ENCODE measurements at places on chromosomes 7 and 10.

GRCh38 chr10:47423476-47423875 is 39.4 kb upstream of the ZNF488 start:
- DNase-seq = no peak

- DNase-seq = no peak
Measured at GRCh38 chr7:27262121-27262520, 19.5 kb downstream of the EVX1 start.

GRCh38 chr10:34615770-34616169 is 199.3 kb downstream of the PARD3 start:
- DNase-seq = no peak

DNA sequence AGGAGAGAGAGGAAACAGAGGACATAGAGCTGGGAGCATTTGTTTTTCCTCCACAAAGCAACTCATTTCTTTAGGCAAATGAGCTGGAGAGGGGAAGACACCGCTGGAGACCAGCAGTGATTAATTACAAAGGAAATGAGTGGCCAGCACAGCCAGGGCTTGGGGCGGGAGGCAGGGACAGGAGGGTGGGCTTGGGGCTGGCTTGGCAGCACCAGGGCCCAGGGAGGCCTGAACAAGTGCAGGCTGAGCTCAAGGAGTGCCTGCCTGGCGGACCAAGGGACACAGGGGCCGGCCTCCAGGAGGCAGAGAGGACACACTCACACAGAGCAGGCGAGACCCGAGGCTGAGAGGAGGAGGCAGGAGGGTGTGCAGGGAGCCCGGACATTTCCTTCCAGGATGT is 149.0 kb upstream of the UNC5B start:
- DNase-seq = no peak

GRCh38 chr7:158240801-158241200 is 346.8 kb downstream of the PTPRN2 start:
- no peak for DNase-seq

DNA sequence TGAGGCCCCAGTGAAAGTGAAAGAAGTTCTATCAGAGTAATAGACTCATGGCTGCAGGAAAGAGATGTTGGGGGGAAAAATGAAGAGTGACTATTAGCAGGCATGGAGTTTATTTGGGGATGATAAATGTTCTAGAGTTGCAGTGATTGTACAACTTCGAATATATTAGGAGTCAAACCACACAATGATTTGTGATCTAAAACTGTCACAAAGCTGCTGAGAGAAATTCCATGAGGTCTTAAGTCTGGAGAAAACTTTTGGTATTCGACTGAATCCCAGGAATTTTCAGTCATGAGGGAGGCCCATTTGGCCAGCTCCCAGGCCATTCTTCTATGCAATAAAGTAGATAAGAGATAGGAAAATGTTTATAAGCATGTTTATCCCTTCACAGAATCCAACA is 55.9 kb upstream of the UNC5B start:
- no peak for DNase-seq

DNA sequence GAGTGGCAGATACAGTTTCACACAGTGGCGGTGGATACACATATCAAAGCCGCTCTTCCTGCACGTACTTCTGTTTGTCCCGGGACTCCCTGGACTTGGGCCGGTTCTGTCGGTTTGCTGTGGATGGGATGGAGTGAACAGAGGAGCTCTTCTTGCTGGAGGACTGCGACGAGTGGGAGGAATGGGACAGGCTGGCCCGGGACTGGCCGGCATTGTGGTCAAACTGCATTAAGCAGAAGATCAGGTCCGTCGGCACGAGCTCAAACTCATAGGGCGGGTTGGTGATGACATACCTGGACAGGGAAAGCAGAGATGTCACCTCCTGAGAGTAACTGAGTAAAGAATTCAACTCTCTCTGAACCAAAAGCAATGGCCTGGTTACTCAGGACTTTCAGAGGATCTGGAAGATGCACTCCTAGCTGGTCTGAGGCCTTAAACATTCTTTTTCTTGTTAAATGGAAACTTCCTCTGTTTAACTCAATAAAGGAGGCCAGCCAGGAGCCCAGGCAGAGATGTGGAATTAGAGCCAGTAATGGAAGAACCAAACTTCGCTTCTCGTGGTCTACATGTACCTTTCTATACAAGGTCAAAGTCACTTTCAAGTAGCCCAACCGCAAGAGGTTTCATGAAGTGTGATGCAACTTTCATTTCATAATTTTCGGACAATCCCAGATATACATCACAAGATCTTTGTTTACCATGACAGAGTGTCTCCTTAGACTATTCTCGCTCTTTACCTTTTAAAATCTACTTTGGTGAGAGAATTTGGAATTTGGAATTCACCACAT is 750.2 kb downstream of the KCNMA1 start:
- no peak for DNase-seq

GRCh38 chr10:4001811-4002210 is 216.8 kb upstream of the KLF6 start:
- no peak for DNase-seq

- DNase-seq = no peak
Measured at GRCh38 chr7:100476903-100477870, 1.8 kb downstream of the TSC22D4 start.

- DNase-seq = no peak
Measured at GRCh38 chr10:94223702-94224370, 138.9 kb downstream of the NOC3L start.

- DNase-seq = no peak
Measured at GRCh38 chr10:5902511-5903274, 12.7 kb downstream of the FBH1 start.

GRCh38 chr10:48557511-48558123 is 47.3 kb downstream of the ARHGAP22 start:
- DNase-seq = no peak

GRCh38 chr10:114061148-114061547 is 17.5 kb downstream of the ADRB1 start:
- no peak for DNase-seq
